ENCODE measurements at places on chromosomes 1 and 21. TPM values are rescaled to one million over a fixed set of nuclear protein-coding genes. Genes with fewer than 3 reads are reported as not detected.

DNA sequence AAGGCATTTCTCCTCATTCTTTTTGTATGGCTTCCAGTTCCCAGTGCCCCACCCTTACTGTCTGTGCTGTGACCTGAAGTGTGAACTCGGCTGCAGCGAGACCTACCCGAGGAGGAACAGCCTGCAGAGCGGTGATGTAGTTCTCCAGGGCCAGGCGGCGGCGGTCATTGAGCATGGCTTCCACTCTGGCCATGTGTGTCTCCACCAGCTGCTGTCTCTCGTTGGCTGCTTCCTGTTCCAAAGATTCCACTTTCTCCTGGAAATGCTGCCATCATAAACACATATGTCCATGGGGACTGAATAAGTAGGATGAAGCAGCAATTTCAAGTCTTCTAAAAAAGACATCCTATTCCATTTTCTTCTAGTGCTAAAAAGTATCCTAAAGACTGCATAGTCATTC, 195.6 kb downstream of the APP start:
- DNase-seq = no peak

ST7L gene
- 18.6 TPM for total RNA-seq

DNA sequence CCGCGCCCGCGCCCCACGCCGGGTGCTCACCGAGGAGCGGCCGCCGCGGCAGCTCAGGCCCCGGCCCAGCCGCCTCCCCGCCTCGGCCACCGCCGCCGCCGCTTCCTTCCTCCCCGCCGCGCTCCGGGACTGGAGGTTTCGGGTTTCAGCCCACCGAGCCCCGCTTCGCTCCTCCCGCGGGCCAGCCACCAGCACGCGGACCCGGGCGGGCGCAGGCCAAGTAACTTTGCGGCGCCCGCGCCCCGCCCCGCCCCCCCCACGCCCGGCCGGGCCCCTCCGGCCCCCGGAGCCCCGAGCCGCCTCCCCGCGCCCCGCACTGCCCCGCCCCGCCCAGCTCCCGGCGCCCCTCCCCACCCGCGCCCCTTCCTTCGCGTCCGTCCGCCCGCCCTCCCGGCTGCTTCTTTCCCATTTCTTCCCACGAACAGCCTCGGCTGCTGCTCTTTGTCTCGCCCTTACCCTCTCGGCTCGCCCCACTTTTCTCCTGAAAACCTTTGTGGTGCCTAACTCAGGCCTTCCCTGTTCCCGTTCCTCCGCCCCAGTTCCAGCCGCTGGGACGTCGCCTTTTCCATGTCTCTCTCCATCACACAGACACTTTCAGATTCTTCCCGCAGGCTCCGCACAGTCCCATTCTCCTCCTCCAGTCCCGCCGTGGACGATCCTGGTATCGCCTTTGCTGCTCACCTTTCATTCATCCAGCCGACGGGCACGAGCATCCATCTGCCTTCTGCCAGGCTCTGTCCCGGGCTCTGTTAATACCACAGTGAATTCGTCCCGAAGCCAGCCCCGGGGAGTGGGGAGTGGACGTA, at the start of gene GPR161:
TSS of gene GPR161 (minus strand) at position 222 of the 806 bp plus-strand sequence. CDS start 32,080 bp downstream, outside the sequence.
- DNase-seq = peak; percentile 45

C1QA gene
- total RNA-seq = not detected

CRYZL1 gene
- total RNA-seq = 46.4 TPM

DNA sequence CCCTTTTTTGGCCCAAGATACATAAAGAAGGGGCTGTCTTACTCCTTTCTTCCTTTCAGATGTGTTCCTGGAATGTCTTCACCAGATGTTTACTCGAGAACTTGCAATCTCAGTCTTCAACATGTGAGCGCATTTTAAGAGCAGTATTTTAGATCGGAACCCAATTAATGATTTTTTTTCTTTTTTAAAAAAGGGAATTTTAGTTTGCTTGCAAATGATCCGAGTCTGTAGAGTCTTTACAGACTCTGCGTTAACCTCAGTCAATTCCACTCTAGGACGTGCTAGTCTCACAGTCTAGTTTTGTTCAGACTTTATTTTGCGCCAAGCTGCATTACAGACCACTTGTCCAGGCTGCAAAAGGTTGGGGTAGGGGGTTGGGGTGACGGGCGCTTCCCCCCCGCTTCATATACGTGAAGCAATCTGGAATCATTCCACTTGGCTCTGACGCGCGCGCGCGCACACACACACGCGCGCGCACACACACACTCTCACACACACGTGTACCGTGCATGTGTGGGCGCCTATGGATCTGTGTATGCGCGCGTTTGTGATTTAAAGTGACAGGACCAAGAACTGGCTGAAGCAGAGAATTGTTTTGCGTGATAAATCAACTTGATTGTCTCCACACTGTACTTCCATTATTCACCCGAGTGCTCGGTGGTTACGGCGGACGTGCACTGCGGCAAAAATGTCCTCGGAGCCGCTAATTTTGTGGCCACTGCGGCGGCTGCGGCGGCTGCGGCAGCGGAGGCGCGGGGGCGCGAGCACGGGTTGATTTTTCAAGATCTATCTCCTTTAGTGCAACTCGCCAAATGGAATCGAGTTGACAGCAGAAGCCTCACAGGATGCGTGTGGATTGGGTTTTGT, 25.6 kb upstream of the NFIA start:
- DNase-seq = peak; percentile 42

- peak; percentile 14 for DNase-seq
Observed at GRCh38 chr1:116853680-116854402, 55.9 kb upstream of the PTGFRN start.

DNA sequence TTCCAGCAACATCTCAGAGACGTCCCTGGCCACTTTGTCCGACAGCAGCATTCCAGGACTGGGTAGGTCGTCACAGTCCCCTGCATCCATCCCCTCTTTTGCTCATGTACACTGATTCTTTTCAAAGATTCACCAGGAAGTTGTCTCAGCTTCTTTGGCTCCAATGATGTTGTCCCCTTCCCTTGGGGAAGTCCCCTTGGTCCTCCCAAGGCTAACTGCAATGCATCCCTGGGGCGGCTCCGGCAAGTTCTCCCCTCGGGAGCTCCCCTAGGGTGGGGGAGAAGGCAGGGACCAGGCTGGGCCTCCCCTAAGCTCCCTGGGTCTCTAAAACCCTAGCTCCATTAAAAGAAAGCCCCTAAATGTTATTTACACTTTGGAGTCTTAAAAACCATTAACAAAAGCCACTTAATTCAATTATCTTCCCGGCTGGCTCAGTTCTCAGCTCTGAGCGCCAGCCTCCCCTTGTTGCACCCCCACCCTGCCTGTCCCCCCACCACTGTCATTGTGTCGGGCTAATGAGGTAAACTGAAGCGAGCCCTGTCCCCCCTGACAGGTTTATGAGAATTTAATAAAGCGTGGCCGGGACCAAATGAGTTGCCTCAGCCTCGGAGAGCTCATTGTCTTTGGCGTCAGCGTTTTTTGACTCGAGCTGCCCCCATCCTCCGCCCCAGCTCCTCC, 25.3 kb downstream of the KNCN start:
- no peak for DNase-seq

DNA sequence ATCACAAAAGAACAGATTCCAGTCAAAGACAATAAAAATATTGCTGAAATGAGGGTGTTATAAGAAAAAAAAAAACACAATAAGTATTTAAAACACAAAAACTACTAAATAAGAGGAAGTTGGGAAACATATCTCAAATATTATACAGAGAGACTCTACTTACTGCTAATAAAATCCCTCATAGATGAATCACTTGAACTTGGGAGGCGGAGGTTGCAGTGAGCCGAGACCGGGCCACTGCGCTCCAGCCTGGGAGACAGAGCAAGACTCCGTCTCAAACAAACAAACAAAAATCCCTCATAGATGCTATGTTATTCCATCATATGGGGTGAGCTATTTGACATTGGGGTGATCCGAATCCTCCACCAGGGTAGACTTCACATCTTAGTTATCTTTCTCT, 48.0 kb upstream of the ZNF281 start:
- DNase-seq = no peak

MGST3 gene
- total RNA-seq = 48.5 TPM

GRCh38 chr1:27591622-27592021, 12.3 kb downstream of the AHDC1 start:
- no peak for DNase-seq

GRCh38 chr1:181166377-181167196, 78.1 kb downstream of the IER5 start:
- peak; percentile 75 for DNase-seq
